Activated naive CD4-positive, alpha-beta T cell treated with anti-CD3 and anti-CD28 coated beads for 36 hours (primary cell): ENCODE measurements at places on chromosomes 6 and 20. TPM values are rescaled to one million over a fixed set of nuclear protein-coding genes. Genes with fewer than 3 reads are reported as not detected.

GRCh38 chr6:1113916-1114540, 197.9 kb upstream of the FOXQ1 start:
- DNase-seq, result no peak

DNA sequence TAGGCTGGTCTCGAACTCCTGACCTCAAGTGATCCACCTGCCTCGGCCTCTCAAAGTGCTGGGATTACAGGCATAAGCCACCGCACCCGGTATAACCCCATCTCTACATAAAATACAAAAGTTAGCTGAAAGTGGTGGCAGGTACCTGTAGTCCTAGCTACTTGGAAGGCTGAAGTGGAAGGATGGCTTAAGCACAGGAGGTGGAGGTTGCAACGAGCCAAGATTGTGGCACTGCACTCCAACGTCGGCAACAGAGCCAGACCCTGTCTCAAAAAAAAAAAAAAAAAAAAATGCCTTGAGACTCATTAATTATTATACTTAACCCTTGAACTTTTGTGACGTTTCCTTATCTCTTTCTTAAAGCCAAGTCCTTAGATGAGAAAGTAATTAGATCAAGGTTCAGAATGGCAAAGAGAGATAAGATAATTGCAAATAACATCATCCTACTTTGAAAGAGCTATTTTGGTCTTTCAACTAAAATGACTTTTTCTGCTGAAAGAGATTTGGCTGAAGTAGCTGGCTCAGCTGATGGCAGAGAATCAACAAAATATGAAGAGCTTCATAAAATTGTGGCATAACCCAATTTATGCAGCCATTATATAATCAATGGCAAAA, 4.7 kb upstream of the SHLD1 start:
- DNase-seq, result no peak

AKAP7 gene
- 7.5 TPM for total RNA-seq

- no peak for DNase-seq
Measured at GRCh38 chr20:11687546-11688292, 230.0 kb upstream of the BTBD3 start.

DNA sequence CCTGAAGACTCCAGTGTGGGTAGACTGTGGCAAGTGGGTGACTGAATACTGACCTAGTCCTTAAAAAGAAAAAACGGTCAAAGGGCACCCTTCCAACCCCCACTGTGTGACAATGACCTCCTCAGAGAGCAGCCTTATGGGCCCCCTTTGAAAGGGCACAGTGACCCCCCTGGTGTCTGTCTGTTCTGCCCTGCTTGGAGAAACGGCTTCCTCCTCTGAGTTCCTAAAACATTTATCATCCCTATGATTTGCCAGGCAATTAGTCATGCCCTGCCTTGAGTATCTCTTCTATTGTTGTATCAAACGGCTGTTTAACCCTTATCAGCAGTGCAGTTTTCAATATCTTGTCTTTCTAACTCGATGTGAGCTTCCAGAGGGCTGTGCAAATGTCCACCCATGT, 21.0 kb upstream of the STX16 start:
- no peak for DNase-seq
